ENCODE measurements at places on chromosomes 4 and X.

DNA sequence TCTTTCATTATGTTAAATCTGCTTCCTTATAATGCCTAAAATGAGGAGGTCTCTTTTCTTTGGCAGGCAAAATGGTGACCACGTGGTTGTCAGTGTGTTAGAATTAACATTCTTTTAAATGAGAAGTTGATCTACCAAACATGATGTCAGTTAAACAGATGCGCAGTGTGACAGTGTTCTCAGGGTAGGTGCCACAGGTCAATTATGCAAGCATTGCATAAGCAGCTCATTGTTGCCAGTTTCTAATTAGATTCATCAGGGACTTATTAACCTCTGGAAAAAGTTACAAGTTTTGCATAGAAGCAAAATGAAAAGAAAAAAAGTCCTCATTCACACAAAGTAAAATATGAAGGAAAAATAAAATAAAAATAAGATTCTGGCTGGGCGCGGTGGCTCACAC is 324.1 kb upstream of the GALNT7 start:
- no peak for DNase-seq

- DNase-seq: no peak
Measured at GRCh38 chr4:83917572-83917971, 381.7 kb downstream of the GPAT3 start.

- no peak for DNase-seq
Measured at GRCh38 chr4:147837435-147837834, 105.5 kb downstream of the ARHGAP10 start.

- no peak for DNase-seq
Measured at GRCh38 chrX:64976673-64977040, 407 bp upstream of the ZC4H2 start.

- DNase-seq: no peak
Measured at GRCh38 chr4:19403786-19404370, 847.8 kb upstream of the SLIT2 start.

DNA sequence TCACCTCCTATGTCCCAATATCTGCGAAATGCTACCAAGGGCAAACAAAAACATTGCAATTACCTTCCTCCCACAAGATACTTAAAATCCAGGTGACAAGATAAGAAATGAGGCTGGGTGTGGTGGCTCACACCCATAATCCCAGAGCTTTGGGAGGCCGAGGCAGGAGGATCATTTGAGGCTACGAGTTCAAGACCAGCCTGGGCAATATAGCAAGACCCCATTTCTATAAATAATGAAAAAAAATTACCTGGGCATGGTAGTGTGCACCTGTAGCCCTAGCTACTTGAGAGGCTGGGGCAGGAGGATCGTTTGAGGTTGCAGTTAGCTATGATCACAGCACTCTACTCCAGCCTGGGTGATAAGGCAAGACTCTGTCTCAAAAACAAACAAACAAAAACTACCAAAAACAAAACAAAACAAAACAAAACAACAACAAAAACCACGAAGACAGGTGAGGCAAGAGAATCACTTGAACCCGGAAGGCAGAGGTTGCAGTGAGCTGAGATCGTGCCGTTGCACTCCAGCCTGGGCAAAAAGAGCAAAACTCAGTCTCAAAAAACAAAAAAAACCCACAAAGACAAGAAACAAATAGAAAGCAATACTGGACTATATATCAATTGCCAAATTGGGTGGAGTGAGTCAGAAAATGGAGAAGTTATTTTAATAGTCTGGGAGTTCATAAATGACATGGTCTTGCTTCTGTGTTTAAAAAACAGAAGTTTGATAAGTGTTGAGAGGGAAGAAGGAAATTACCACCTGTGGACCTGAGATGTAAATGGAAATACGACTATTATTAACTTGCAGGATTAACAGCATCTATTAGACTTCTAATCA is 176.5 kb downstream of the FBXW7 start:
- DNase-seq: no peak

DNA sequence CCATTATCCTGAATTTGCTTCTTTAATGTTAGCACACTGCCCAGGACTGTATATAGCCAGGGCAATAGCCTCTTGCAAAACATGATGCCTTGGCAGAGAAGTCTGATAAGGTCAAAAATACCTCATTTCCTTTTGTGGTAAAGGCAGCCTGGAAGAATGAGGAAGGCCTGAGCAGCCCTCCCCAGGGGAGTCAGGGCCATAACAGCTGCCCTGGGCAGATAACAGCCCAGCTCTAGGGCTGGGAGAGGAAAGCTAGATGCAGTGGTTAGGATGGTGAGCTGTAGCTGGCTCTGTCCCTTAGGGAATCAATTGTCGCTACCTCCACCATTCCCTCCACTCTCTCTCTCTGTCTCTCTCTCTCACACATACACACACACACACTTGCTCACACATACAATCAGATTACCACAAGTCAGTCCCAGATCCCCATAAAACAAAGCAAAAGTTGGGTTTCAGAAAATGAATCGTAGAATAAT is 29.2 kb downstream of the EFHC2 start:
- DNase-seq: no peak

DNA sequence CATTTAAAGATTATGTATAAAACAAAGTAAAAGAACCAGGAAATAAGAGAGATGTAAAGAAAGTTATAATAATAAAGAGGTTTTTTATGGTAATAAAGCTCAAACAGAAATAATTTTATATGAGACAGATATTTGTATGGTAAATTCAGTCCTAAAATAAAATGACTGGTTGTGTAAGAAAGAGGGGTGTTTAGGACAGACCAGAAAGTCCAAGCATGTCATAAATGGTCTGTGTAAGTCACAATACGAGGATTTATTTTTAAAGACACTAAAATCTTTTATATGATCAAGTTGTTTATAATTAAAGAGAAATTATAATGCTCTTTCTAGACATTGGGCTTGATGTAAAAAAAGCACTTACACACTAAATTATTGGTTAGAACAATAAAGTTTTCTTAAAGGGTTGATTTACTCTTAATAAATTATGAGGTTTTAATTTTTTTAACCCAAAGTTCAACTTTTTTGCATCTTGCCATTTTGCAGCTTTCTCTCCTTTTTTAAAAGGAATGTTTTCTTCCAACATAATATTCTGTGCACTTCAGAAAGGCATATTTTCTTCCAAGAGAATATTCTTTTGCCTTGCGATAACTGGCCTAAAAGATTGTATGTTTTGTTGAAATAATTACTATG is 61.9 kb upstream of the TCEAL2 start:
- DNase-seq: no peak

DNA sequence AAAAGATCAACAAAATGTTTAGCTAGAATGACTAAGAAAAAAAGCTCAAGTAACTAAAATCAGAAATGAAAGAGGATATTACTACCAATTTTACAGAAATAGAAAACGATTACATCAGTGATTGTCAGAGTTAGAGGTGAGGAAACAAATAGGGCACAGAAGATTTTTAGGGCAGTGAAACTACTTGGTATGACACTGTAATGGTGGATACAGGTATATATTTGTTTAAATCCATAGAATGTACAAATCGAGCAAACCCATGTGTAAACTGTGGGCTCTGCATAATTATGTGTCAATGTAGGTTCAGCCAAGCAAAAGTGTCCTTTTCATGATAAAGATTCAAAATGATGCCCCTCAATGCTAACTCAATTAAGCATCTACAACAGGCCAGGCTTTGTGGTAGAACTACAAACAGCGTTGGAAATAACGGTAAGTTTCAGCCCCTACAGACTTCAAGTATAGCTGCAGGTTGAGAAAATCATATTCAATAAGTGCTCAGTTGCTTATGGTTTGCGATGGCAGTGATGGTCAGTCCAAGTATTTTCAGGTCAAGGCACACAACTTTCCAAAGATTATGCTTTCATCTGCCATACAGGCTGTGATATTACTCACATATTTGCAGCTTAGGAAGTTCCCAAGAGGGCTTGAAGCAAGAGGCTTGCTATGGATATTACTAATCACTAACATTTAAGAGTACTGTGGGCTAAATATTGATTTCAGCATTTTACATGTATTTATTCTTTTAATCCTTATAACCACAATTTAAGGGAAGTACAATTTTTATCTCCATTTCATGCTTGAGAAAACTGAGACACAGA is 158.6 kb downstream of the TET2 start:
- no peak for DNase-seq

- no peak for DNase-seq
Measured at GRCh38 chr4:184941671-184942418, 76.4 kb upstream of the HELT start.

- no peak for DNase-seq
Measured at GRCh38 chrX:134741746-134742145, 83.5 kb upstream of the PLAC1 start.

DNA sequence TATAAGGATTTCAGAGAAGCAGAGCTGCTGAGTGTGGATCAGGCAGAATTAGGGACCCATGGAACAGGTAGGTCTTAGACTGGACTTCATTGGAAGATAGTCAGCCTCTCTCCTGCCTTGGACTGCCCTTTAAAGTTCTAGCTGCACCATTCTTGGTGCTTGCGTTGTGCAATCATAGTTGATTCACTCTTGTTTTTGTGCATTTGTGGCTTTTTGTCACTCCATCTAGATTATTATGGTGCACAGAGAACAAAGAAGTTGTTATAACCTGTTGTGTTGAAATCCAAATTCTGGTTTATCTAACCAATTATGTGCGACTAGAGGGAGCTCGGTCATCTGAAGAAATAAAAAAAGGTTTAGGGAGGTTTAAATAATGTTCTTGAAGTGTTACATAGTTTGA is 59.3 kb downstream of the JADE1 start:
- no peak for DNase-seq

DNA sequence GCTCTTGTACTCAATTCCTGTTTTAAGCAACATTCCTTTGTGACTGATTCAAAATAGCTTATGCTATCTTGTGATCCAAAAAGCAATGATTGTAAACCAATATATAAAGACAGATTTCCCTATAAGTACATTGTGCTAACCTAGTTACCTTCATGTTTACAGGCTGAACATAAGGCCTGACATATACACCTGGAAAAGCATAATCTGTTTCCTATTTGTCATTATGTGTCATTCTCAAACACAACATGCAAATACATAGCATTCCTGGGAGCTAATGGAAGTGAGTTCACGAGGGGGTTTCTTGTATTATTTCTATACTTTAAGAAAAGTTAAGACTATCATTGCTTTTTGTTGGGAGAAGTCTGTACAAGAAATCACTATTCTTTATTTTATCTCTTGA is 638.1 kb upstream of the AGA start:
- DNase-seq: no peak

DNA sequence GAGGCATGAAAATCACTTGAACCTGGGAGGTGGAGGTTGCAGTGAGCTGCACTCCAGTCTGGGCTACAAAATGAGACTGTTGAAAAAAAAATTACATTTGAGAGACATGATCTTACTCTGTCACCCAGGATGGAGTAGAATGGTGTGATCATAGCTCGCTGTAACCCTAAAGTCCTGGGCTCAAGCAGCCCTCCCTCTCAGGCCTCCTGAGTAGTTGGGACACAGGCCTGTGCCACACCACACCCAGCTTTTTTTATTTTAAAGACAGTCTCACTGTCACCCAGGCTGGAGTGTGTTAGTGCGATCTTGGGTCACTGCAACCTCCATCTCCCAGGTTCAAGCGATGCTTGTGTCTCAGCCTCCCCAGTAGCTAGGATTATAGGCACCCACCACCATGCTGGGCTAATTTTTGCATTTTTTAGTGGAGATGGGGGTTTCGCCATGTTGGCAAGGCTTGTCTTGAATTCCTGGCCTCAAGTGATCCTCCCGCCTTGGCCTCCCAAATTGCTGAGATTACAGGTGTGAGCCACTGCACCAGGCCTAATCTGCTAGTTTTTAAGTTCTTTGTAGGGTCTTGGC is 6.1 kb downstream of the RPS3A start:
- DNase-seq: no peak

DNA sequence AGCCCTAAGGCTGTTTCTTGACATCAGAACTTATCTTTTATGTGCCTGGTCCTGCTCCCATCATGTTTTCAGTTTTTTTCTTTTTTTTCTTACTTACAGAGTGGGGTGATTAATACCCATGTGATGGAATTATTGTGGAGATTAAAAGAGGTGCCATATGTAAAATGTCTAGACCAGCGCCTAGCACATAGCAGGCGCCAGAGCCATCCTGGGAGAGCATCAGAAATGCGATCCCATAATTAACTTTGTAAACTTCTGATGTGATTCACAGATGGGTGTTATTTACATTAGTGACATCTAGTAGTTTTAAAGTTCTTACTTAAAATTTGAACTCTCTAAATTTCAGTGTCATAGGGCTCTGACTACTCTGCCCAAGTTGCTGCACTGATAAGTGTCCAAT is 66.2 kb upstream of the PGRMC2 start:
- no peak for DNase-seq

- no peak for DNase-seq
Measured at GRCh38 chr4:84126061-84126787, 372.9 kb downstream of the NKX6-1 start.

DNA sequence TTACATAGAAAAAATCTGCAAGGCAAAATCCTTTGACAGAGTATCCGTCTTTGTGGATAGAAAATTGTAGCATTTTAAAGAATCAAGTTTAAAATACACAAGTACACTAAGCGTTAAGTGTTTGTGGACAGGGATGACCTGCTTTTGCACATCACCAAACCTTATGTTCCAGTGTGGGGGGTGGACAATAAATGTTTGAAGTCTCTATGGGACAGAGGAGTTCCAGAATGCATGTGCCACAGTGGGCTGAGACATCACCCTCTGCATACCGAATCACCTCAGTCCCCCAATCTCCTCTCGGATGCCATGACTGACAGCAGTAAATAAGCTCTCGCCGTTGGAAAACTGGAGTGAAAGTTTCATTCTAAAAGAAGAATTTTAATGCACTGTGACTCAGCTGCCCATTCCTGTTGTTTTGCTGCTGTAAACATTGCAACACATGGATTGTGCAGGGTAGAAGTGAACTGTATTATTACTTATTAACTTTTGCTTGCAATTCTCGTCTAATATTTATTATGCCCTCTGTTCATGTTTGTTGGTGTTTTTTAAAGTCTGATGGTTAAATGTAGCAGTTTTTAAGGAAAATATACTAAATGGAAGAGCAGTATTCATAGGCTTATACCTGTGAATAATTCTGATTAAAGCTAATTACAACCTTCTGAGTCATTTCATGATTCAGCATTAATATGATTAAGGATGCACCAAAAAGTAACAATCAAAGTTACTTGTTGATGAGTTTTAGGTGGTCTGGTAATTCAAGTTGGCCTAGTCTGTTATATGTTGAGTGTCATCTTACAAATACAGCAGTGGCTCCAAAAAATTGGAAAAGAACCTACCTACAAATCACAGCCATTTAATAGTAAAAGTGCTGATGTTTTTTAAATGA is 24.0 kb downstream of the CDKN2AIP start:
- no peak for DNase-seq

GRCh38 chrX:3244955-3245354 is 101.5 kb downstream of the MXRA5 start:
- no peak for DNase-seq

DNA sequence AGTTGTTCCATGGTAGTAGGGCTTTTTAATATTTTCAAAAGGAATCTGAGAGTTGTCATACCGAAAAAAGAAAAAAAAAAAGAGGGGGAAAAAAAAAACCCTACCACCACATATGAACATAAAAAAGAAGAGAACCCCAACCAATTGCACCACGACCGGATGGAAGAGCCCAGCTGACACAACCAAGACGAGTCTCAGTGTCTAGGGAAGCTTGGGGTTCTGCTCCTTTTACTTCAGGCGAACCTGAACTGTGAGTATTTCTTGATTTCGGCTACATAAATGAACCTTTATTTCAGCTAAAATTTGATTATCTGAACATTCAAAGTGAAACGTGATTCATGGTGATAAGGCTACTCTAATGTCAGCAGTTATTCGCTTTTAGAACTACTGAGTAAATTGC is at the start of gene GPR34:
Gene GPR34, plus strand, starts transcription at position 139 of the 400 bp plus-strand sequence. CDS start 6,661 bp downstream, outside the sequence.
- no peak for DNase-seq
